Frontal cortex (tissue), 4 donors: ENCODE measurements at places on chromosomes 7 and 10. TPM values are rescaled to one million over a fixed set of nuclear protein-coding genes. Genes with fewer than 3 reads are reported as not detected.

STMP1 gene
- total RNA-seq, result 19.2 TPM

EPHB6 gene
- 29.3 TPM for total RNA-seq

ODAD2 gene
- total RNA-seq, result 0.82 TPM

DNA sequence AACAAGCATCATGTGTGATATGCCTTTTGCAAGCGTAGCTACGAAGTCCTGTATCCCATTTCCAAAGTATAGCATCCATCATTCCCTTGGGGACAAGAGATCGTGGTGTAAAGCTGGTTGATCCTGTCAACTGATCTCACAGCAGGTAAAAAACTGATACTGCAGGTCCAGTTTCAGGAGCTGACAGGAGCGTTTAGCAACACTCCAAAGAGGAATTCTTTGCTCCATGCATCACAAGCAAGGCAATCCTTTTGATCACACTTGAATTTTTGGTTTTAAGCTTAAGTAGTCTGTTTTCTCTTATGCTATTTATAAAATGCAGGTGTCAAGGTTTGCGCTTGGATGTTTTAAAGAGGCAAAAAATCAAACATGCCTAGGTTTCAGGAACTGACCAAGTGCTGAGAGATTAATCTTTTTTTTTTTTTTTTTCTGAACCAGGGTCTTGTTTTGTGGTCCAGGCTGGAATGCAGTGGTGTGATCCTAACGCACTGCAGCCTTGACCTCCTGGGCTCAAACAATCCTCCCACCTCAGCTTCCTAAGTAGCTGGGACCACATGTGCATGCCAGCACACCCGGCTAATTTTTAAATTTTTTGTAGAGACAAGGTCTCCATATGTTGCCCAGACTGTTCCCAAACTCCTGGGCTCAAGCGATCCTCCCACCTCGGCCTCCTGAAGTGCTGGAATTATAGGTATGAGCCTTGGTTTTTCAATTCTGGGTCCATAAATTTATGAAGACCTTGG, 1.8 kb upstream of the ZDHHC4 start:
- no peak for DNase-seq

DNA sequence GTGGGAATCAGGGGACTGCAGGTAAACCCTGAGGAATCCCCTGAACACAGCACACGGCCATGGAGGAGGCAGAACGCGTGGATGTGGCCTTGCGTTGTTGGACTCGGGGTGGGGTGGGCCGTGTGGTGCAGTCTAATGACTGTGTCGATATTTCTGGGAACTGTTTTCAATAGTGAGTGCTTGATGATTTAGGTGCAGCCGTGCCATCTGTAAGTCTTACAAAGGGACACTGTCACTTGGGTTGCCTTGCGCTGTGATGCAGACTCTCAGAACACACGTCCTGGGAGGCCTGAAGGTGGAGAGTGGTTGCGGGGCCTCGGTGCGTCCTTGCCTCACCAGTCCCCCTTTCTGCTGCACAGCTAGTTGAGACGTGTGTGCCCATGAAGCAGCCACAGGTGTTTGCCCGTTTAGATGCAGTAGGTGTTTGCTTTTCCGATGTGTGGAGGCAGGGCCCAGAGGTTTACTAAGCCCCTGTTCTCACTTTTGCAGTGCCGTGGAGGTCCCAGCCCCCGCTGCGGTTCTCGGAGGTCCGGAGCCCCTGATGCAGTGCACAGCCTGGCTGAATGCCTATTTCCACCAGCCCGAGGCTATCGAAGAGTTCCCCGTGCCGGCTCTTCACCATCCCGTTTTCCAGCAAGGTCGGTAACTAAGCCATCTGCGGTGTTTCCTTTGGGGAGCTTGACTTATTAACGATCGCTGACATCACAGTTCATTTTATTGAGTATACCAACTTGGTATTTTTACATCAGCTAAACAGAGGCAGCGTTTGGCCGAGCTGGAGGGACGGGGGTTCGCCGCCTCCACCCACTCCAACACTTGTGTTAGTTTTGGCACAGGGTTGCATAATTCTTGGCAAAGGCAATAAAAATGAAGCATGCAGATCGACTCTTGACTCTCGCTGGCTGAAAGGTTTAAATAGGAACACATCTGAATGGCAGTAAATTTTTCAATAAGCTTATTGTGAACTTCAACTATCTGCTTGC, 240.7 kb downstream of the MGMT start:
- DNase-seq, result no peak

DNA sequence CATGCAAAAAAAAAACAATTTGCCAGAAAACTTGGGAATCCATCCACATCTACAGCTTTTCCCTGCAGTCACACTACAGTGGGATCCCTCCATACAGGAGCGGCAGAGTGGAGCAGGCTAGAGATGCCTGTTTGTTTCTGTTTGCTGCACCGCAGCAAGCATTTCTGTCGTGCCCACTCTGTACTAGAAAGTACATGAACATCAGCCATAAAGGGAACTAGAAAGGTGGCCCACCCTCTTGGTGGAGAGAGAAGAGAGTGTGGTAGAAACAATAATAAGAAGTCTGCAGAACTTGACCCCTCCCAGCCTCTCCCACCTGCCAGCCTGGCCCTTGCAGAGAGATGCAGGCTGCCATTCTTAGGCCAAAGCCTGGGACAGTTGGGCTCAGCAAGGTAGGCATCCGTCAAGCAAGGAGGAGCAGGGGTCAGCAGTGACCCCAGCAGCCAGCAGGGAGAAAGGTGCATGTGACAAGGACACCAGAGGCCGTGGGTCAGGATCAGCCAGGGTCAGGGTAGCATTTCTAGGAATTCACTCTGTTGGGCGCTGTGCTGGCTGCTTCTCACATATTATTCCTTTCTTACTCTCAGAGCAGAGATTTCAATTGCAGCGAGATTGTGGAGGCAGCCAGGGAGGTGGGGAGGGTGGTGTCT, 171.8 kb downstream of the EGFR start:
- DNase-seq, result no peak

- DNase-seq, result no peak
Measured at GRCh38 chr10:49486009-49486408, 52.9 kb downstream of the ERCC6 start.
